Neural progenitor cell (in vitro differentiated cells): ENCODE measurements at places on chromosomes 4 and X. TPM values are rescaled to one million over a fixed set of nuclear protein-coding genes. Genes with fewer than 3 reads are reported as not detected.
A peak's percentile ranks its signal among the peaks of the same experiment; 100 is the strongest.

HSPA4L gene
- 0.67 and 0.77 TPM in 2 replicates for total RNA-seq

ATP1B4 gene
- not detected in 2 replicates for total RNA-seq

LRRC66 gene
- total RNA-seq = 0.40 and 1.0 TPM in 2 replicates

DNA sequence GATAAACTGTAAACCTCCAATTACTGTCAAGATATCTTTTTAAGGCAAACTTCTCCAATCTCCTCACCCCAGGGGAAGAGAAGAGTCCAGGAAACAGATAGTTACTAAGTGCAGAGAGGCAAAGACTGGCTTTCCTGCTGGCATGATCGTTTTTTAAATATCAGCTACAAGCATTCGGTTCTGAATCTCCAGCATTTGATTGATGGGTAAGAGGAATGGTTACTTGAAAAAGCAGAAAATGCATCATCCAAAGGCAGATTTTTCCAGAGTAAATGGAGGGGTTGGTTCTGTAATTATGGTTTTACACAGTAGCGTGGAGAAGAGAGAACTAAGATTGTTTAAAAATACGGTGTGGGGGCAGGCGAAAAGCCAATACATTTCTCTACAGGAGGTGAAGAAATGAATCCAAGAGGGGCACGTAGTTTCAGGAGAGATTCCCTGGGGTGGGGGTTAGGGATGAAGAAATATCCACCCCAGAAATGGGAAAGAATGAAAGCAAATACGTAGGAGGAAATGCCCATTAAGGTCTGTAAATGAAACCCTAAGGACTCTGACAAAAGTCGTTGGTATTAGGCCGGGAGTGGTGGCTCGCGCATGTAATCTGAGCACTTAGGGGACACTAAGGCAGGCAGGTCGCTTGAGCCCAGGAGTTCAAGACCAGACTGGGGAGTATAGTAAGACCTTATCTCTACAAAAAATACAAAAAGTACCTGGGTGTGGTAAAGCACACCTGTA is 248.3 kb downstream of the DHRSX start:
- no peaks in the 10 kb centered on the region for H3K36me3 ChIP-seq
- DNase-seq = no peak
- H3K4me1 ChIP-seq = peaks cover 10% of the 10 kb centered on the region
- no peak overlapping the region for H3K4me3 ChIP-seq

DNA sequence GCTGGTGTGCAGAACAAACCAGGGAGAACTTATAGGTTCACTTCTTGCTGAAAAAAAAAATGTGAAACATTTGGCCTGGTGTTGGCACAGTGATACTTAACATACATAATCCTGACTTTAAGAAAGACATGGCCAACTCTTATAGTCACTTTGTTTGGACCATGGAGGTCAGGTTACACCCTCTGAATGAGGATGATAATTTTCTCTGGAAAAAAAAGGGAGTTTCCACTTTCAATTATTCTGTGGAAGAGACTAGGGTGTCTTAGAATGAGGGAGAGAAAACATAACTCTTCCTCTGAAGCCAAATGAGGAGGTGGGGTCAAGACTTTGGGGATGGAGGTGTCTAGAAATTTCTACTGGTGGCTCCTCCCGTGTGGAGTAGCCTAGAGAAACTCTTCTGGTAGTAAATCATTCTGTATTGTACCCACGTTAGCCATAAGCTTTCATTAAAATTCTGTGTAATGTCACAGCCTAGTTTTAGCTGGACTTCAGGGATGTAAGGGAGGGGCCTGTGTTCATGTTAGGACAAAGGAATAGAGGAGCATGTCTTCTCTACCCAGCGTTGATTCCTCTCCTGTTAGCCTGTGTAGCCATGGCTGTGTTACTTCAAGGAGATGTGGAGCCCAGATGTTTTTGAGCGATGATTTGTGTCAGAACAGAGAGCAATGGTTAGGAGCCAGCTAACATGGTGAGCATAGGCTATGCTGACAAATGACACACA is 328.3 kb downstream of the GPAT3 start:
- DNase-seq = no peak
- H3K36me3 ChIP-seq = no peaks in the 10 kb centered on the region
- peaks cover 54% of the 10 kb centered on the region for H3K27me3 ChIP-seq

DNA sequence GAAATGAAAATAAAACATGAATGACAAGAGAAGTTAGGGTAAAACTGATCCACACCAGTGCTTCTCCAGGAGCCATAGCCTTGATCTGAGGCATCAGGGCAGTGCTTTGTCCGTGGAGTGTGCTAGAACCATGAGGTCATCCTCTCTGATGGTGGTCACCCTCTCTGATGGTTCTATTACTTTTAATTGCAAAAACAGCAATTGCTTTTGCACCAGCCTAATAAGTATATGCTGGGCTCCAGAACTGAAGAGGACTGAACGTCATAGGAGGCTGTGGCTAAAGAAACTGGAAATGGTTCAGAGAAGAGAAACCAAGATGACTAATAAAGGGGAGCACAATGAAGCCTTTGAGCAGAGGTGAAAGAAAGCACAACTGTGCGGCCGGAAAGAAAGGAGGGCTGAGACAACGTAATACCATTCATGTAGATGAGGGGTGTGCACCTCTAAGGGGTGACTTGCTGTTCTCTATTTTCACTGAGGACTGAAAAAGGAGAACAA is 17.0 kb upstream of the TMEM154 start:
- DNase-seq = no peak
- no peaks in the 10 kb centered on the region for H3K27me3 ChIP-seq
- H3K27ac ChIP-seq = no peak overlapping the region
- H3K4me3 ChIP-seq = no peak overlapping the region
- H3K4me1 ChIP-seq = peaks cover 8% of the 10 kb centered on the region

DNA sequence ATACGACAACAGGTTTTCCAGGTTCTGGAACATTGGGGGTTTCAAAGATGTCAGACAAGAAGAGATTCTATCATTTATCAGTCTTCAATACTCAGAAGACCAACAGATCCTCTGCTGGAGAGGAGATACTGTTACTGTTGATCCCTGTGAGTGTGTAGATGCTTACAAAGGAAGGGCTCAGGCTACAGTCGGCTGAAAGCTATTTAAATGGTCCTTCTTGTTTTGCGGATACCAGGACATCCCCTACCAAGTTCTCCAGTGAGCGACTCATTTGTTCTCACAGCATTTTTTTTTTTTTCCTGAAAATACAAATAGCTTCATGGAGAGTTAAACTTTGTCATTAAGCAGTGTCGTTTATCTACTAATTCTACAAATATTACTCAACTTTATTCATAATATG is 201.6 kb downstream of the CAMK2D start:
- H3K4me1 ChIP-seq = peaks cover 6% of the 10 kb centered on the region
- no peaks in the 10 kb centered on the region for H3K36me3 ChIP-seq
- DNase-seq = peak; percentile 11
- H3K27me3 ChIP-seq = no peaks in the 10 kb centered on the region
- no peak overlapping the region for H3K27ac ChIP-seq

DNA sequence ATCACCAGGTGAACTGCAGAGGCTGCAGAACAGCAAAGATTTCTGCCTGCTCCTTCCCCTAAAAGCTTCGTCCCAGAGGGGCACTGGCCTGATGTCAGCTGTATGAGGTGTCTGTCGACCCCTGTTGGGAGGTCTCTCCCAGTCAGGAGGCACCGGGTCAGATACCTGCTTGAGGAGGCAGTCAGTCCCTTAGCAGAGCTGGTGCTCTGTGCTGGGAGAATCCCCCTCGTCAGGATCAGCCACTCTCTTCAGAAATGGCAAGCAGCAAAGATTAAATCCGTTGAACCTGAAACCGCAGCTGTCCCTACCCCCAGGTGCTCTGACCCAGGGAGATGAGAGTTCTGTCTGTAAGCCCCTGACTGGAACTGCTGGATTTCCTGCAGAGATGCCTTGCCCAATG is 1166.3 kb upstream of the ADGRL3 start:
- H3K4me3 ChIP-seq = no peak overlapping the region
- H3K4me1 ChIP-seq = no peaks in the 10 kb centered on the region
- DNase-seq = no peak
- no peak overlapping the region for H3K27ac ChIP-seq
- no peaks in the 10 kb centered on the region for H3K27me3 ChIP-seq
- no peaks in the 10 kb centered on the region for H3K36me3 ChIP-seq

DNA sequence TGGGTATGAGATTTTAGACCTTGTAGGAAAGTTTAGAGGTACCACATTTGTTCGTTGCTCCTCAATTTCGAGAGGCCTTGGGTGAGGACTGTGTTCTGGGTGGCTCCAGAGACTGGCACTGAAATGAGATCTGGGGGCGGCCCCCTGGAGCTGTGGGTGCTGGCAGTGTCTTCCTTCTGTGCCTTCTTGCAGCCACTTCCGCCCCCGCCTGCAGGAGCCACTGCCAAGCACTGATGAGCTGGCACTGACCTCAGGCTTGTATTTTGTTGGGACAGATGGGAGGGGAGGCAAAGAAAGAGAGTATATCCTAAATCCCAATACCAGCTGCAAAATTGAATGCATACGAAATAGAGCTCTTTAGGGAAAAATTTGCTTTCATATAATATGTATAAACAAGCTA is 64.5 kb upstream of the CLDN34 start:
- no peaks in the 10 kb centered on the region for H3K36me3 ChIP-seq
- no peaks in the 10 kb centered on the region for H3K27me3 ChIP-seq
- DNase-seq = no peak
- H3K4me3 ChIP-seq = no peak overlapping the region

GRCh38 chr4:139018971-139019758 is 3.6 kb downstream of the NOCT start:
- no peak overlapping the region for H3K27ac ChIP-seq
- H3K4me3 ChIP-seq = no peak overlapping the region
- no peak for DNase-seq
- H3K36me3 ChIP-seq = no peaks in the 10 kb centered on the region

- H3K36me3 ChIP-seq = no peaks in the 10 kb centered on the region
- no peaks in the 10 kb centered on the region for H3K27me3 ChIP-seq
- H3K4me3 ChIP-seq = no peak overlapping the region
- H3K4me1 ChIP-seq = no peaks in the 10 kb centered on the region
- DNase-seq = peak; percentile 5
Observed at GRCh38 chr4:156838761-156839160, 132.8 kb downstream of the PDGFC start.

- no peaks in the 10 kb centered on the region for H3K4me1 ChIP-seq
- no peaks in the 10 kb centered on the region for H3K36me3 ChIP-seq
- H3K4me3 ChIP-seq = no peak overlapping the region
Observed at GRCh38 chr4:54779036-54779435, 121.3 kb downstream of the KIT start.
